ENCODE measurements at places on chromosomes 16 and 17.

DNA sequence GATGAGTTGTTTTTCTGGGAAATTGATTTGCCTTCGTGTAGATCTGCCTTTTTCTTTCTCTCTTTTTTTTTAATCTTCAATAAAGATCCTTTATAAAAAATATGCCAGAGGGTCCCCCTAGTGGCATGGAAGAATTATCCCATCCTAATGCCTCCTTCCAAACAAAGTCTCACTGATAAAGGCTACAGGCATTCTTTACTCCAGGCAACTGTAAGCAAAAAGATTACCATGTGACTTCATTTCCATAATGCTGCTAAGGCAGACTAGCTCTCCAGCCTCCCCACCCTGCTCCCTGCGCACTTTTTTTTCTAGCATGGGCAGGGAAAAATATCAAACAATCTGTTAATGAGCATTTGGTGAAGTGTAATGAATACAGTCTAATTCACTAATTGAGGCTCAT is 220.2 kb upstream of the CDH8 start:
- no peaks in the 10 kb centered on the region for H3K36me3 ChIP-seq
- no peaks in the 10 kb centered on the region for H3K27me3 ChIP-seq
- no peak overlapping the region for H3K27ac ChIP-seq
- H3K4me1 ChIP-seq: no peaks in the 10 kb centered on the region

DNA sequence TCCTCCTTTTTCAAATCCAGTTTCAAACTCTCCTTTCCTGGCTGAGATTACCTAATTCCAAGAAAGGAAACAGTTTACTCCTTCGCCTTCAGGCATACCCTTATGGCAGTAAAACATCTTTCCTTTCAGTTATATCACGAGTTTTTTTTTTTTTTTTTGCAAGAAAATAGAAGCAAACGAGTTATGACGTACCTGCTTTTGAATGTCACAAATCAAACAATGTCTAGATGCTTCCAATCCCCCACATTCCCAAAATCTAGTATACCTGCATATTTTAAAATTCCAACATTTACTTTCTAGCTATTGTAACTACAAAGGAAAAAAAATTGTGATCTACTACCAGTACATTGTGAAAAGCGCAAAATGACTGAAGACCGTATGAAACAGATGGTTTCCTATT is 28.9 kb downstream of the GSPT1 start:
- H3K36me3 ChIP-seq: peaks cover 100% of the 10 kb centered on the region
- no peak overlapping the region for H3K27ac ChIP-seq
- H3K27me3 ChIP-seq: no peaks in the 10 kb centered on the region
- DNase-seq: no peak

DNA sequence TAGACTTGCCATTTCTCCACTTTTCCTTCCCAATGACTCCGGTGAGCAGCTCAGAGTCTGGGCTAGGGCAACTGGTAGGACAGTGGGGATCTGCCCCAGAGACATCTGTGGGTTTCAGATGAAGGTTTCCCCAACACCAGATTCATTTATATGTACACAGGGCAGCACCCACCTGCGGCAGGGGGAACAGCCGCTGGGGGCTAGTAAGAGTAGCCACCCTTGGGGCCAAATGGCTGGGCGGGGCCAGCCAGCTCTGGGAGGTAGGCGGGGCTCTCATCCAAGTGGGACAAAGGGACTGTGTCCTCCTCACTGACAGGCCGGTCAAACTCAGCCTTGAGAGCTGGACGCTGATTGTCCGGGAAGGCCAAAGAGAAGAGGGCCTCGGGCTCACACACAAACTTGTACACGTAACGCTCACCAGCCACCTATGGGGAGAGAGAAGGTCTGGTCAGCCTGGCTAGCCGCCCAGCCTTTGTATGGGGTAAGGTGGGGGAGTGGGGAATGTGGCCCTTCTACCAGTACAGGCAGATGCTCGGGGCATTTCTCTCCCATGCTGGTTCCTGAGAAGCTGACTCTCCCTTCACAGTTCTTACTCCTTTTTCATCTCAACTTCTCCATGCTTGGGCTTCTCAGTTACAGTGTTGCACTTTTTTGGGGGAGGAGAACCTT is 17.7 kb downstream of the ETV4 start:
- H3K36me3 ChIP-seq: peaks cover 44% of the 10 kb centered on the region
- H3K4me3 ChIP-seq: no peak overlapping the region
- no peaks in the 10 kb centered on the region for H3K27me3 ChIP-seq
- no peak overlapping the region for H3K27ac ChIP-seq

GRCh38 chr17:2849327-2849670 is 53.1 kb downstream of the RAP1GAP2 start:
- no peaks in the 10 kb centered on the region for H3K36me3 ChIP-seq
- H3K4me3 ChIP-seq: no peak overlapping the region

DNA sequence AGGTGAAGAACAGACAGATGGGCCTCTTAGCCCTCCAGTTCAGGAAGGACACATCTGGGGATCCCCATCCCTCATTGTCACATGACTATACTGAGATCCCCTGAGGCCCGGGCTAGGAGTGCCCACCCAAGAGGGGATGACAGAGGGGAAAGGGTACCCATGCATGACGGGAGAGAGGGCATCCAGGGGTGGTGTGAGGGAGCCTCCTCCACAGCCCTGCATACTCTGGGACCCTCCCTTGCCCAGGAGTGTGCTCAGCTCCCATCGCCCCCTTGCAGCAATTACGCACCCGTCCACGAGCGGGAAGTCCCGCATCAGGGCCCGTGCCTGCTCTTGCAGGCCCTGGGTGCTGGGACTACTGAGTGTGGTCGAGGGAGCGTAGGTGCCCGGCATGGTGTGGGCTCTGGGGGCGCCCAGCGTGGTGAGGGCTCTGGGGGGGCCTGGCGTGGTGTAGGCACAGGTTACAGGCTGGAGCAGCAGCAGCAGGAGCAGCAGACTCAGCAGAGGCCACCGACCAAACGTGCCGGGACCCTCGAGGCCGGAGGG is 6.5 kb downstream of the DPEP2 start:
- H3K4me3 ChIP-seq: peak overlapping the region; percentile 49
- H3K36me3 ChIP-seq: no peaks in the 10 kb centered on the region

Measured in lower lobe of right lung (tissue), 2 donors.